Activated T-helper 17 cell treated with anti-CD3 and anti-CD28 coated beads, Interleukin-2, amount 50 U/mL, for 72 hours (primary cell): ENCODE measurements at places on chromosomes 7 and 10.

- ATAC-seq: peak; percentile 60
Measured at GRCh38 chr7:77903597-77903996, 105.0 kb downstream of the PHTF2 start.

- ATAC-seq: no peak
Measured at GRCh38 chr7:132866144-132866531, 215.8 kb downstream of the CHCHD3 start.

- ATAC-seq: no peak
Measured at GRCh38 chr10:2978111-2978510, 89.2 kb upstream of the PFKP start.

- peak; percentile 89 for ATAC-seq
Measured at GRCh38 chr7:75534727-75535307, 42.7 kb downstream of the SPDYE5 start.

DNA sequence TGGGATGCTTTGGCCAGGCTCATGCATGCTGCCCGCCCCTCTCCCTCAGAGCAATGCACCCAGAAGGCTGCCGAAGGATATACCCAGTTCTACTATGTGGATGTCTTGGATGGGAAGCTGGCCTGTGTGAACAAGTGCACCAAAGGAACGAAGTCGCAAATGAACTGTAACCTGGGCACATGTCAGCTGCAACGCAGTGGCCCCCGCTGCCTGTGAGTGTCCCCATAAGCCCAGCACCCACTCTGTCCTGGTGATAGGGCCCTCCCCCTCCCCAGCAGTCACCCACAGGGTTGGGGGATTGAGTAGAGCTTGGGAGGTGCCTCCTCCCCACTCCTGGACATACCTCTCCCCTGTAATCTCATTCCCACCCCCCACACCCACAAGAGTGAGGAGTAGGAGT is 7.0 kb upstream of the MUC17 start:
- no peak for ATAC-seq

DNA sequence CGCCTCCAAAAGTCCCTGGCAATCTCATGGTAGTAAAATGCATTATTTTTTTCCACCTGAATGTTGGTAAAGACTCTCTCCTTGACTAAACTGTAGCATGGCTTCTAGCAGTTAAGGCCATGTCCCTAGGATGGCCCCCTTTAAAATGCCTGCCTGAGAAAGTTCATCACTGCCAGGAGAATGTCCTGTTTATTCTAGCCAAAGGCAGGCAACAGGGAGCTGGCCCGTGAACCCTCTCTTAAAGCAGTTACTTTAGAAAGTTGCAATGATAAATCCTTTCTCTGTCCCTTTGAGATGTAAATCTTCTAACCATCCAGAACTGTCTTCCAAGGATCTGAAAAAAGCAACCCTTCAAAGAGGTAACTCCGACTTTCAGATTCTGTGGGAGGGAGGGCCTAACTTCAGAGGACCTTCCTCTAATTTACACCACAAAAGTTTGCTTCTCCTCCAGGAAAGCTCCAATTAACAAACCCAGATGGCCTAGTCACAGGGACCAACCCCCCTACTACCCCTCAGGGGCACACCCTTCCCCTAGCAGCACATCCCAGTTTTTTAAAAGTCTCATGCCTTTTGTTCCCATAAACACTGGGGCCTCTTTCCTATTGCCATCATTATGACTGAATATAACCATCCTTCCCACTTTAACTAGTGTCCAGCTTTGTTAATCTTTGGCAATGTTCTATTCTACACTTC is 5.5 kb downstream of the DNTT start:
- ATAC-seq: no peak

GRCh38 chr7:78746301-78746700 is 707.2 kb downstream of the MAGI2 start:
- no peak for ATAC-seq

GRCh38 chr10:70954381-70955176 is 66.2 kb upstream of the PCBD1 start:
- ATAC-seq: no peak

- no peak for ATAC-seq
Measured at GRCh38 chr10:30980951-30981616, 50.6 kb downstream of the ZNF438 start.

GRCh38 chr7:47573758-47574481 is 8.0 kb downstream of the TNS3 start:
- ATAC-seq: no peak

- ATAC-seq: no peak
Measured at GRCh38 chr10:114795039-114795438, 26.5 kb upstream of the FHIP2A start.

DNA sequence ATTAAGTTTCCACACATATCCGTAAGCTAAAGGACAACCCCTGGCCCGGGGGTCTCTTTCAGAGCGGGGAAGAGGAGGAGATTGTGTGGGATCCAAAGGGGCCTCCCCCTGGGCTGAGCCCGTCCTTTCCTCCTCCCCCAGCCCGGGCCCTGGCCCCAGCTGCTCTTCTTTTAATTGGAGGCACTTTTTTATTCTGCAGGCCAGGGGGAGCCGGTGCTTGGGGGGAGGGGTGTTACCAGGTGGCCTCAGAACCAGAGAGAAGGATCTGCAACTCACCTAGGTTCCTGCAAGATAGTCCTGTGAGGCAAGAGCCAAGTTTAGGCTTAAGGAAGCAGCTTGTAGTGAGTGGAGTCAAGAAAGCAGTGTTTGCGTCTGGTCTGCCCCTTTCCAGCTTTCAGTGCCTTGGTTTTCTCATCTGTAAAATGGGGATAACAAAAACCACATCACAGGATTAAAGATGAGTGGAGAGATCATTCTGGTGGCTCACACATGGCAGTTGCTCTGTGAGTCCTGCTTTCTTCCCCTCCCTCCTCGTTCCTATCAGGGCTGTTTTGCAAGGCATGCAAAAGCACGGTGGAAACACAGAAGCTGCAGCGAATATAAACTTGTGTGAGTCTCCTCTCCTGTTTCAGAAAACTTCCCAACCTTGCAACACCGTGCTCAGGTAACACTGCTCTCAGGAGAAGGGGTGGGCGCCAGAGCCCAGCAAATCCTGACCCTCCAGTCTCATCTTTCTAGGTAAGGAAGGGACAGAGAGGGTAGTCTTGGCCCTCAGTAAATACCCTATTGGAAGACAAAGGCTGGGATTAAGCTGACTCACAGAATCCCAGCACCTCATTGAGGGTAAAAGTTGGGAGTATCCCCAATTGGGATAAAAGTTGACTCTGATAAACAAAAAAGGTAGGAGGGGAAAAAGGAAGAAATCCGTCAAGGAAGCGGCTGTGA is 4.1 kb upstream of the TLX1 start:
- ATAC-seq: no peak
